ENCODE measurements at places on chromosomes 7 and 10. TPM values are rescaled to one million over a fixed set of nuclear protein-coding genes. Genes with fewer than 3 reads are reported as not detected.

Gene FEZF1
- not detected for total RNA-seq

Gene SEMA3C
- 0.19 TPM for total RNA-seq

Gene ASAH2B
- 2.2 TPM for total RNA-seq

Gene DDX56
- total RNA-seq, result 86.3 TPM

Gene CDHR3
- not detected for total RNA-seq

Gene OPTN
- total RNA-seq, result 34.0 TPM

Gene CACNA2D1
- 1.5 TPM for total RNA-seq

Gene GPR26
- 0.03 TPM for total RNA-seq

Gene TMEM140
- 5.2 TPM for total RNA-seq

Gene ZNF438
- 1.8 TPM for total RNA-seq

Gene CPN1
- total RNA-seq, result 0.10 TPM

Gene GNGT1
- total RNA-seq, result not detected

Gene HOXA13
- total RNA-seq, result not detected

Gene DGKB
- not detected for total RNA-seq

Gene NPSR1
- not detected for total RNA-seq

Gene GJC3
- not detected for total RNA-seq

Gene SNX10
- 30.4 TPM for total RNA-seq

Gene HOXA5
- total RNA-seq, result not detected

Gene PRKCQ
- 0.97 TPM for total RNA-seq

Gene AKR1C8
- total RNA-seq, result not detected

Gene CYP3A4
- total RNA-seq, result 0.11 TPM

Gene CUBN
- total RNA-seq, result 0.03 TPM

Gene ABCB1
- 2.5 TPM for total RNA-seq

Gene H2BK1
- 0.54 TPM for total RNA-seq

Gene WAPL
- total RNA-seq, result 31.2 TPM

Gene UTF1
- not detected for total RNA-seq

Gene IDI2
- total RNA-seq, result not detected

Gene CPED1
- 0.77 TPM for total RNA-seq

Gene GBX1
- total RNA-seq, result not detected

Gene GPRIN2
- total RNA-seq, result 0.13 TPM
